ENCODE measurements at places on chromosomes 3 and 15. TPM values are rescaled to one million over a fixed set of nuclear protein-coding genes. Genes with fewer than 3 reads are reported as not detected.

HIGD2B gene
- total RNA-seq = not detected

SLC30A4 gene
- 2.5 TPM for total RNA-seq

- H3K4me3 ChIP-seq = no peak overlapping the region
- H3K27me3 ChIP-seq = peaks cover 9% of the 10 kb centered on the region
- no peak overlapping the region for H3K27ac ChIP-seq
- peak; percentile 49 for DNase-seq
These were observed 5.1 kb downstream of the MAGEL2 start for GRCh38 chr15:23642413-23643044.

DNA sequence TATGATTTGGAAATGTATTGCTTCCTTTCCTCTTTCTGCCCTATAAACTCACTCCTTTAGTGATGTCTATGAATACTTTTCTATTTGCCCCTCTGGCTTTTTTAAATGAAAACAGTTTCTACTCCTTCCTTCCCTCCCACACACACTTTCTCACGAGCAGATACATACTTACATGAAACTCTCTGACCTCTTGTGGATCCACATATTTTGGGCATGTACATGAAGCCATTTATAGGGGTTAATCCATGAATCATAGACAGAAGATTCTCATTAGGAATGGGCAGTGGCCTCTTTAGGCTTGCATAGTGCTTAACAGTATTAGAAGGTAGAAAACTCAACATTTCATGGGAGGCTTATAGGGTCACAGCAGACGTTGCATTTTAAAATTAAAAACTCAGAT, 24.8 kb downstream of the ANAPC13 start:
- H3K27me3 ChIP-seq = no peaks in the 10 kb centered on the region
- no peaks in the 10 kb centered on the region for H3K36me3 ChIP-seq
- no peak overlapping the region for H3K4me3 ChIP-seq
- H3K27ac ChIP-seq = no peak overlapping the region
- no peak for DNase-seq
- H3K4me1 ChIP-seq = peaks cover 17% of the 10 kb centered on the region

DNA sequence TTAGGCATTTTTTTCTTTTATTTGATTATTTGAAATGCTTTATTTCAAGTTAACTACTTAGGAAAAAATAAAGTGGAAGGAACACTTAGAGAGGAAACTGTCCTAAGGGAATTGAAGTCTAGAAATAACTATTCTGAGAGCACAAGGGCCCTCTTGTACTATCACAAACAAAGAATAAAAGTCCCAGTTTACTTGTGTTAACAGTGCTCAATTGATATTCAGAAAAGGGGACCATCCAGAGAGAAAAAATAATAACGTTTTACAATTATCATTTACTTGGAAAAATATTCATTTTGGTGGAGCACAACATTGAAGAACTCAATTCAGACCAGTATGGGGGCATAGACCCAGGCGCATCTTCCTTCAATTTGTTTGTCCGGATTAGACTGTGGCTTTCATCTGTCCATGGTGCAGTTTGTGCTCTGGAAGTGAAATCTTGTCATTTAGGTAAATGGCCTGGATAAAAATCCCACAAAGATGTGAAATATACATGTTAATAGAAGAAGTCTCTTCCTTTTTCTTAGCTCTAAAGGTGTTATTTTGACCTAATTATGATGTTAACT, 54.5 kb upstream of the SAMMSON start:
- H3K36me3 ChIP-seq = no peaks in the 10 kb centered on the region
- H3K27ac ChIP-seq = no peak overlapping the region
- H3K4me1 ChIP-seq = peaks cover 13% of the 10 kb centered on the region
- H3K27me3 ChIP-seq = no peaks in the 10 kb centered on the region
- H3K4me3 ChIP-seq = no peak overlapping the region

DNA sequence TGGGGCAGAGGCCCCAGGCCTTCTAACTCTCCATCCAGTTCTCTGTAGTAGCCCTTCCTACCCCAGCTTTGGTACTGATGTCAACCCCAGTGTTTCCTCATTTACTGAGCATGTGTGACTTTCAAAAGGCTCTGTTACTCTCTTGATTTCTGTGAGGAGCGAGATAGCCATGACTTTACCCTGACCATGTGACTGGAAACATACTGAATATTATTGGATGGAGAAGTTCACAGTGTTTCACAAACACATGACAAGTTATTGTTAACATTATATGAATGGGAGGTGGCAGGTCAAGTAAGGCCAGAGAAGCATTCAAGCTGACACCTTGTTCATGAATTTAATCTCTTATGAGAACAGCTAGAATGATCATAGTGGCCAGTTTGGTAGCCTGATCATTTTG, 53.7 kb downstream of the MAGI1 start:
- DNase-seq = no peak
- peaks cover 6% of the 10 kb centered on the region for H3K4me1 ChIP-seq
- H3K36me3 ChIP-seq = no peaks in the 10 kb centered on the region
- H3K27me3 ChIP-seq = no peaks in the 10 kb centered on the region

DNA sequence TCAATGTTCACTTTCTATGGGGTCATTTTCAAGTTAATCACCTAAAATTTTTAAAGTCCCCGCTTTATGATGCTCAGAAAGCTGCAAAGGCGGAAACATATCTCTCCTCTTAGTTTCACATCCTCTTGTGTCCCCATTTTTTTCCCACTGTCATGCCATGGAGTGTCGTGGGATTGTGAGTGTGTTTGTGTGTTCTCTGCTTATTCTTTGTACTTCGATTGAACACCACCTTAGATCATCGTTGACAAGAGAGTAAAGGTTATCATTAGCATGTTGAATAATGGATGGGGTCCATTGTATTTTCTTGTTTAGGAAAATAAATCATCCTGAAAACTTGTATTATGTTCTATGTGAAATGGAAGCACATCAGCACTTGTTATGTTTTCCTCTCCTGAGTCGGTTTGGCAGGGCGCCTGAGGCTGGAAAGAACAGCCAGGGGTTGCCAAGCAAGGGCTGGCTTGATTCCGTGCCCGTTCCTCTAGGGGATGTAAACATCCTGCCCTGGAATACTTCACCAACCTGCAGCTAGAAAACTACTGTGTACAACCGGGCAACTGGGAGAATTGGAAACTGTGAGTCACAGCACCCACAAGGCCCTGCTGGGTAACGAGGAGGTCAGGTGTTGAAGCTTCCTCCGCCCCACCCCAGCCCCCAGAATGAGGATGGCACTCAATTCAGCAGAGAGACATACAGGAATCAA, 67.2 kb downstream of the EIF4E3 start:
- peaks cover 8% of the 10 kb centered on the region for H3K4me1 ChIP-seq
- H3K27ac ChIP-seq = peak overlapping the region; percentile 6
- no peaks in the 10 kb centered on the region for H3K27me3 ChIP-seq
- H3K4me3 ChIP-seq = no peak overlapping the region
- DNase-seq = peak; percentile 77

- no peak for DNase-seq
- no peaks in the 10 kb centered on the region for H3K4me1 ChIP-seq
- H3K27ac ChIP-seq = no peak overlapping the region
These were observed 1114.5 kb downstream of the EPHA3 start for GRCh38 chr3:90221900-90222299.

Data from heart left ventricle (tissue), 16 donors.